ENCODE measurements at places on chromosomes 5 and 9.

DNA sequence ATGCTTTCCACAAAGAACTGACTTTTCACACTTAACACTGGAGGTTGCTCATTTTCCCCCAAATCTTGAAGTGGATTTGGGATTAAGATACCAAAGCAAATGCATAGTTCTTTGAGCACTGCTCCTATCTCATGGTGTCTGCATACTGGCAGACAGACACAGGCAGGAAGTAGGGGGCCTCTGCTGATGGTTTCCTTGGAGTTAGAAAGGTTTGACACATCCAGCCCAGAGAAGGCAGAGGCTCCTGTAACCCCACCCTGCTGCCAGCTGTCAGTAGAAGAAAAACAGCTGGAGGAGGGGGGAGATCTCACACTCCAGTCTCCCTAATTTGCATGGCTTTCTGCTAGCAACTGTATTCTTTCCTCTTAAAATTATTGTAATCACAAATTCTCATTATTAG, 44.1 kb downstream of the APTX start:
- no peak for DNase-seq

DNA sequence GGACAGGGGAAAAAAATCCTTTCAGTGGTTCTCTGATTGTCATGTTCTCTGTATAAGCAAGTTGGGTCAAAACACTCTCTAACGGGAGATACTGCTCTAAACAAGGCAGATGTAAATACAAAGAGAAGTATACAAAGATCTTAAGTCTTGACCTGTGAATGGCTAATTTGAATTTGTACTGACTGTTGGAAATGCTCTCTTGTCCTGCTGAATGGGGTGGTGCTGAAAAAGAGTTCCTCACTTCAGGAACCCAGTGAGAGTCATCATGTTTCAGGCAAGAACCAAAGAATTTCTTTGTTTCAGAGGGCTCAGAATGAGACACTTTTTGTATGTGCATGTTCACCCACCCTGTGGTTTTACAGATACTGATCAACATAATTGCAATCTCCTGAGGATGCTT, 461.0 kb downstream of the NR2F1-AS1 start:
- DNase-seq: no peak

- peak; percentile 93 for DNase-seq
These were observed 557 bp downstream of the GNG10 start for GRCh38 chr9:111661802-111662521.

- DNase-seq: no peak
These were observed 751.1 kb downstream of the TLR4 start for GRCh38 chr9:118455259-118455658.

- no peak for DNase-seq
These were observed 63.5 kb downstream of the C9orf50 start for GRCh38 chr9:129557192-129558036.

- DNase-seq: peak; percentile 29
These were observed 88.9 kb downstream of the EBF1 start for GRCh38 chr5:159010661-159011442.

- no peak for DNase-seq
These were observed 220.3 kb upstream of the TAS2R1 start for GRCh38 chr5:9850456-9850855.

DNA sequence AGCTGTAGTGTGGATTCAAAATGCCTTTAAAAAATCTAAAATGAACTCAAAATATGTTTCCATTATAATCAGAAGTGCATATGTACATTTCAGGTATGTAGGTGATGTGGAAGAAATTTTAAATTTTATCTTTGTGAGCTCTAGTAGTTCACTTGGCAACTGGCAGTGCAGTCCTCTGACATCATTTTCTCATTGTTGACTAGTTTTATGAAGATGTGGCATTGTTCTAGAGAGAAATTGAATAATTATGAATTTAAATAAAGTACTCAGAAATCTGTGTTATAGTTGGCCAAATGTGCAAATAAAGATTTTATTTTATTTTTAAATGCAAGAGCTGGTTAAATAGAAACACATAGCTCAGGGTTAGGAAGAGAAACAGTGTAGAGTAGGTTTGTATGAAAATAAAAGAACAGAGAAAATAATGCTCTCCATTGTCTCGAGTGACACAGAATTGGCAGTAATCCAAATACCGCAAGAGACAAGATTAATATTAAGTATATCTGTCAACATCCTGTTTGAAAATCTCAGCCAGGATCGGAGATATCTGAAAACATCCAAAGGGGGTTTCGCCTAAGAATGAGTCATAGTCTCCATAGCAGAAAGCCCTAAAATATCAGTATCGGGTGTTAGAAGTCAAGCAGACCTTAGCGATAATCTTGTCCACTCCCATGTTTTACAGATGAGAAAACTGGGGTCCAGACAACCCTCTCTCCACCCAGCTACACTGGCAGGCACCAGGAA, 189.4 kb downstream of the CCDC192 start:
- DNase-seq: no peak

DNA sequence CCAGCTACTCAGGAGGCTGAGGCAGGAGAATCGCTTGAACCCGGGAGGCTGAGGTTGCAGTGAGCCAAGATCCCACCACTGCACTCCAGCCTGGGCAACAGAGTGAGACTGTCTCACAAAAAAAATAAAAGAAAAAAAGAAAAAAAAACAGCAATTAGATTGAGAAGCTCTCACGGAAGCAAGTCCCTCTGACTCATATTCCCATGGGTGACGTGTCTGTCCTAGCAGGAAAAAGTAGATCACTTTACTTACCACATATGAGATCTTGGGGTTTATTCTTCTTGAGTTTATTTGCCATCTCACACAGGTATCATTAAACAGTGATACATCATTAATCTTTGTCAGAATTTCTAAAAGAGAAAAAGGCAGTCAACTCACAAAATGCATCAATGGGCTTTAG, 62.6 kb downstream of the SUSD1 start:
- peak; percentile 43 for DNase-seq

- no peak for DNase-seq
These were observed 947.0 kb downstream of the NR2F1-AS1 start for GRCh38 chr5:92633875-92634487.

DNA sequence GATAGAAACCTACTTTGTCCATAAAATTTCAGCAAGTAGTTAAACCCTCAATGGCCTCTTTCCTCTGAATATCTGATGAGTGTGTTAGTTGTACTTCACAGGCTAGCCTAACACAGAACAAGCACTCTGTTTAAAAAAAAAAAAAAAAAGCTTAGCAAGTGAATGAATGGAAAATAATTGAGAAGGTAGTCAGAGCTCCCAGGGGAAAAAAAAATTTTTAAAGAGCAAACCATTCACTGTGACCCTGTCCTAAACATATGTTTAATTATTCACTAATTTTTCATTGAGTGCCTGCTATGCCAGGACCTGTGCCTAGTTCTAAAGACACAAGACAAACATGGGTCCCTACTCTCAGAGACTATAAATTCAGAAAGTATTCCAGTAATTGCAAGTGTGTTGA, 69.3 kb downstream of the SH3RF2 start:
- no peak for DNase-seq

- no peak for DNase-seq
These were observed 189.8 kb downstream of the HINT1 start for GRCh38 chr5:130975299-130975698.

GRCh38 chr5:33832404-33833236, 59.2 kb downstream of the ADAMTS12 start:
- no peak for DNase-seq

DNA sequence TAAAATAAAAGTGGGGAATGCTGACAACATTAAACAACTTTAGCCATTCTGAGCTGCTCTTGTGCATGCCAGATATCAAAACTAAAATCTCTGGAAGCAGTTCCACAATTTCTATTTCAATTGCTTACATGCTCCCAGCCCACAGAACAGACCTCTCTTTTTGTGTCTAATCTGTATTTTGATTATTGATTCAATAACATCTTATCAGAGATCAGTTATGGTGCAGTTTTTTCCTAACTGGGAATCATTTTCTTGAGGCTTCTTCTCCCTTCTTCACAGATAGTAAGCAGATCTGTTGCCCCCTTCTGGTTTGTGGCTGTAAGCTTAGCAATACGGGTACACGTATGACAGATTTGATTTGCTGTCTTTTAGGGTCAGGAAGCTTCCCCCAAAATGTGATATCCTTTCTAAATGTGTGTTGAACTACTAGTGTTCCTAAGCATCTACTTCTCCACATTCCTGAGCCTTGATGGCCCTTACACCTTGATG, 39.4 kb downstream of the MRPS27 start:
- peak; percentile 7 for DNase-seq

DNA sequence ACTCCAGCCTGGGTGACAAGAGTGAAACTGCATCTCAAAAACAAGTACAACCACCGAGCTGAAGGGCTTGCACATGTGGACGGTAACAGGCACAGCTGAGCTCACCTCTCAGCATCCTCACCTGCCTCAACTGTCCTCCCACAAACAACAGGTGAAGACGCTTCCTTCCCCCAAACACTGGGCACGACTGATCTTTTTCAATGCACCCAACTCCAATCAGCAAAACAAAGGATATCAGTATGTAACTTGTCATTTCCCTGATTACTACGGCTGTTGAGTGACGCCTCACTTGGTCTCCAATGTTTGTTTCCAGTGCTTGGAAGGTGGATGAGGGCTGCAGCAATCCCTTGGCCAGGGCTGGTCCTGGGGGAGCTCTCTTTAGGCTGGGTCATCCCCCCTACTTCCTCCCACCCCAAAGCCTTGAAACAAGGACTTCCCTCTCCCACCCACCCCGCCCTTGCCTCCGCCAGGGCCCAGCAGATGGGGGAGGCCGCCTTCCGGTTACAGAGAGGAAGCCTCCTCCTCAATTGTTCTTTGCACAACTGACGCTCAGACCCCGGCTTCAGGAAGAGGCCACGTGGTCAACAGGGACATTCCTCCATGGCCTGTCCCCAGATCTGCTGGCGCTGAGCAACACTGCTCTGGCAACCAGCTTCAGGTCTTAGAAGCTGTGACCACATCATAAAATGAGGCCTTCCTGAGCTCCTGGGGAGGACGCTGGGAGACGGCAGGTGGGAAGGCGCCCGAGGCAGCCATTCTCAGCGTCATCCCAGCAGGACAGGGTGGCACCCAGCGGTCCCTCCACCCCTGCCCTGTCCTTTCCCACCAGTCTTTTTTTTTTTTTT, 5.9 kb downstream of the FAM78A start:
- DNase-seq: peak; percentile 94

DNA sequence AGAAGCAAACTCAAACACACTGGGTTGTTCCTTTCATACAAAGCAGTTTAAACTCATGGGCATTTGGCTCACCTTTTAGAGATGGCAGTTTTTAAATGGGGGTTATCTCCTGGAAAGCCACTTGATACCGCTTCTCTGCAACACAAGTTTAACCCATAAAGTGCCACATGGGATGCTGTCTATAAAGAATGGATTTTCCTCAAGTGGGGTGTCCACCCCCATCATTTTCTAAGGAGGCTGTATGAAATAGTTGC, 528 bp upstream of the TRPM3 start:
- no peak for DNase-seq

GRCh38 chr5:176817841-176818377, 7.5 kb downstream of the UNC5A start:
- peak; percentile 55 for DNase-seq

- no peak for DNase-seq
These were observed 32.6 kb upstream of the LHX2 start for GRCh38 chr9:123978981-123979380.

DNA sequence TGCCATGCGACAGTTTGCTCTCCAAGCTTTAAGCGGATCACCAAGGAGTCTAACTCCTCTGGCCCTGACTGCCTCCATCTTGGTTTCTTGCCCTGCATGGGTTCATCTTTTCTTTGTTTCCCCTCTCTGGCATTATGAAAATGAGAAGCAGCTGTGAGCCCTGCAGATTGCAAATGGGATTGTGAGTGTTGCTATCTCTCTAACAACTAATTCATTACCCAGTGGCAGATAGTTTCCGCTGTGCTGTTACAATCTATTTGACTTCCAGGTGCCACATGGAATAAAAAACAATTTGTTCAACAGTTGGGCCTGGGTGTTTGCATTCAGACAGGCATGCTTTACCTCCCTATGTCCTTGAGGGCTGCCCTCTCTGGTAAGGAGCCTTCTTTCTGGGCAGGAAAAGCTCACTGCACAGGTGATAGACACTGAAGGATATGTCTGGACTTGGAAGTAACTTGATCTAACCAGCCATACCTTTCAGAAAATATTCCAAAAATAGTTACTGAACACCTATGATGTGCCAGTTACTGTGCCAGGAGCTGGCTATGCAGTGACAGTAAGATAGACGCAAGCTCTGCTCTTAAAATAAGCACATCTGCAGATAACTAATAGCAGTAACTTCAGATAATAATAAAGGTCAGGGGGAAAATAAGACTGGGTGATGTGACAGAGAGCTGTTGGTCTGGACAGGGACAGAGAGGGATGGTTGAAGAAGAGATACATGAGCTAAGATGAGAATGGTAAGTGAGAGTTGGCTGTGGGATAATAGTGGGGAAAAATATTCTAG, 40.1 kb downstream of the GRIA1 start:
- no peak for DNase-seq

GRCh38 chr5:140145256-140145655, 19.5 kb downstream of the IGIP start:
- DNase-seq: no peak

- no peak for DNase-seq
These were observed 76.1 kb downstream of the KIF4B start for GRCh38 chr5:155089643-155090042.

GRCh38 chr5:6754766-6755165, 41.5 kb downstream of the TENT4A start:
- DNase-seq: no peak

GRCh38 chr9:84705128-84705527, 35.6 kb downstream of the NTRK2 start:
- DNase-seq: no peak

DNA sequence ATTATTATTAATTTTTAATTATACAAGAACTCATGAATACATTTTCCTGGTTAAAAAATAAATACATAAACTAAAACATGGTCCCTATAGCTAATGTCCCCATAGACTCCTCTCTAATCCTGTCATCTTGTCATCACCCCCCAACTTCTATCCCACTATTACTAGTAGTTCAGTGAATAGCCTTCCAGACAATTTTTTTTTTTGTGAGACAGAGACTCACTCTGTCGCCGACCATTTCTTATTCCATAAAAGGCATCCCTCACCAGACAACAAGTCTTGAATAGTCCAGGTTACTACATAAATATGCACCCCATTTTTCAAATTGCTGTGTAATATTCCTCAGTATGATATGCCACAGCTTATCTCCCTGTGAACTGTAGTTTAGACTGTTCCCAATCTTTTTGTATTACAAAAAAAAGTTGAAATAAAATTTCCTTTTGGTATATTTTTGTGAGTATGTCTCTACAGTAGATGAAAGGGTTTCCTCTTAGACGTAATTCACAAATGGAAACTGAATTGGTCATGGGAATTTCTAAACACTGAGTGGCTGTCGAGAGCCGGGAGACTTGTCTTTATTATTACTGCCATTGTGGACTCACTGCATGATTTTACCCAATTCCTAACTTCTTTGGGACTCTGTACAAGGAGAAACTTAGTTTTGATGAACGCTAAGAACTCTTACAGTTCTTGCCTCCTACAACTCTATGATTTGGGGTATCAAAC, 6.4 kb upstream of the ABLIM3 start:
- peak; percentile 61 for DNase-seq

DNA sequence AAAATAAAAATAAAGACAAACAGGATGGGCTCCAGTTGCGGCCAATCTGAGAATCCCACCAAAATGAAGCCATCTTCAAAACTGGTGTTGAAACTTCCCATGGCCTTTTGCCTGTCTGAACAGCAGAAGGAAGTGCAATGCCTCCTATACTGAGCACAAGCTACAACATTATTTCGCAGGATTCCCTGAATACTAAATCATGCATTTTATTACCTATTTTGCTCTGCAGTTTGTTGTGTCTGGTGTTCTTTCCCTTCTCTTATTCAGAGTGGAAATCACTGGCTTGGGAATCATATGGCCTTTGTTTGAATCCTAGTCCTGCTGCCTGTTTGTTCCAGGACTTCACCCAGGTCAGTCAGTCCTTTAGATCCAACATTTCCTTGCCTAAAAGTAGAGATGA, at the start of gene OR2Y1:
OR2Y1 (minus strand) TSS at position 101 of the 400 bp plus-strand sequence; CDS start at position 101, 0 bp downstream.
- no peak for DNase-seq
